ENCODE measurements at places on chromosomes 4 and X.

GRCh38 chr4:152102436-152103000, 341.7 kb upstream of the GATB start:
- H3K27ac ChIP-seq: peak overlapping the region; percentile 71
- no peak for DNase-seq
- H3K4me1 ChIP-seq: peaks cover 32% of the 10 kb centered on the region

- no peaks in the 10 kb centered on the region for H3K36me3 ChIP-seq
- peaks cover 18% of the 10 kb centered on the region for H3K4me1 ChIP-seq
- H3K27me3 ChIP-seq: no peaks in the 10 kb centered on the region
- no peak for DNase-seq
- no peak overlapping the region for H3K4me3 ChIP-seq
- H3K27ac ChIP-seq: no peak overlapping the region
Observed at GRCh38 chr4:137700072-137700471, 167.8 kb upstream of the PCDH18 start.

DNA sequence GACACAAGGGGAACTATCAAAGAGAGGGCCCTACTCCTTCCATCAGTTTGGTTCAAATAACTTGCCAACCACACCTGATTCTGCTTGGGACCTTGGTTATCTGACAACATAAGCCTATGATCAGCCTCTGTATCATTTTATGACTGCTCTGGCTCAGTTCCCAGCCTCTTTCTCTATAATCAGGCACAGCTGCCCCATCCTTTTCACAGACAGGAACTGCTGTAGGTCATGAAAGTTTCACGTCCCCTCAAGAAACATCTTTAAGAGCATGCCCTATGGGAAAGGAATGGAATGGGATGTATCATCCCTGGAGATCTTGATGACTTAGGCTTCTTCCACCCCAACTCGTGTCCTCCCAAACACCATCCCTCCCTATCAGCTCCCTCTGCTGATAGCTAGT, 243.4 kb downstream of the AR start:
- H3K36me3 ChIP-seq: no peaks in the 10 kb centered on the region
- DNase-seq: no peak
- H3K27ac ChIP-seq: no peak overlapping the region
- H3K4me3 ChIP-seq: no peak overlapping the region
- H3K27me3 ChIP-seq: no peaks in the 10 kb centered on the region

- DNase-seq: no peak
- no peak overlapping the region for H3K27ac ChIP-seq
- no peaks in the 10 kb centered on the region for H3K36me3 ChIP-seq
- no peak overlapping the region for H3K4me3 ChIP-seq
Observed at GRCh38 chr4:101135371-101136010, 211.8 kb downstream of the PPP3CA start.

DNA sequence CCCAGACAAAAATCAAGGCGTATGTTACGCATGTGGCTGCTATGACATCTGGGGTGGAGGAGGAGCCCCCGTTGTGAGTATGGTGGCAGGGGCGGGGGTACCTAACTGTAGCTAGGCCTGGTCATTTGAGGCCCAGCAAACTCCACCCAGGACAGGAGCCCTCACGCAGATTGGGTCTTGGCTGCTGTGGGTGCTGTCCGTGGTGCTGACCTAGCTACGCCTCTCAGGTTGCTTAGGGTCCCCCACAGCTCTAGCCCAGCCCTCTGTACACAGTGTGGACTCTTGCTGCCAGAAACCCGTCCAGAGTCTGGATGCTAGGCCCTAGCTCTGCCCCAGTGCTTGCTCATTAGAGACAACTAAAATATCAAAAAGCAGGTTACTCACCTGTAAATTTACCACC, 146.7 kb upstream of the PSAPL1 start:
- H3K4me3 ChIP-seq: no peak overlapping the region
- no peak for DNase-seq
- H3K36me3 ChIP-seq: peaks cover 50% of the 10 kb centered on the region
- no peaks in the 10 kb centered on the region for H3K4me1 ChIP-seq
- H3K27ac ChIP-seq: no peak overlapping the region

DNA sequence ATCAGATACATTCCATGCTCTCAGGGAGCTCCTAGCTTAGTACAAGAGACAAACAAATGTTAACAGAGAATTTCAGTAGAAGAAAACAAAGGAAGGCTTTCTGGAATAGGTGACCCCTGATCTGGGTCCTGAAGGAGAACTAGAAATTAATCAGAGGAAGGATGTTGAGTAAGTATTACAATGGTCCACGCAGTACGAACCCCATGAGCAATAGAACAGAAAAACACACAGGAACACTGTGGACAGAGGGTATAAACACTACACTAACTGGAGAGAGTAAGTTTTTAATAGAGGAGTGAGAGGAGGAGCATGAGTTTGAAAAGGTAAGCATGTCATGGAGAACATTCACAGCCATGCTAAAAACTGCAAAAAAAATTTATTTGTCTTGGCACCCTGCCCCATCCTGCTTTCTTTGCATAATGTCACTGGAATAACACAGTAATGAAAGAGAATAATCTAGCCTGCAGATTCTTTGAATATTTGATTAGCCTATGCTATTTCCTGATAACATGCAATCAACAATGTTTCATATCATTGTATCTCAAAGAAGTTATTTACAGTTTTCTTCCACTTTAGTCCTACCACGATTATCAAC, 140.3 kb upstream of the ZXDB start:
- no peak overlapping the region for H3K4me3 ChIP-seq
- H3K27me3 ChIP-seq: no peaks in the 10 kb centered on the region
- DNase-seq: no peak

DNA sequence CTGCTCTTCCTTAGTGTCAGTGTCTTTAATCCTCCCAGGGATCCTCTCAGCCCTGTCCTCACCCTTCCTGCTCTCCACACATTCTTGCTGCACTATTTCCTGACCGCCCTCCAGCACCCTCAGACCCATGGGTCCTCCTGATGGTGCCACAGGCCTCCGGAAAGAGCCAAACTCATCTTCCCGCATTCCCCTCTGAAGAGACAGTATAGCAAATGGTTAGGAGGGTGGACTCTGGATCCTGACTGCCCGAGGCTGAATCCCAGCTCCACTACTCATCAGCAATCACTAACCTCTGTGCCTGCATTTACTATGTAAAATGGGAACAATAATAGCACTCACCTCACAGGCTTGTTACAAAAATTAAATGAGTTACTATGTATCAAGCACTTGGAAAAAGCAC, 6.2 kb downstream of the SUV39H1 start:
- H3K36me3 ChIP-seq: no peaks in the 10 kb centered on the region
- no peak overlapping the region for H3K27ac ChIP-seq
- H3K27me3 ChIP-seq: peaks cover 2% of the 10 kb centered on the region
- H3K4me3 ChIP-seq: no peak overlapping the region
- DNase-seq: no peak
- peaks cover 10% of the 10 kb centered on the region for H3K4me1 ChIP-seq

All from glutamatergic neuron (in vitro differentiated cells).